Osteocyte (in vitro differentiated cells): ENCODE measurements at places on chromosomes 7 and 10.

DNA sequence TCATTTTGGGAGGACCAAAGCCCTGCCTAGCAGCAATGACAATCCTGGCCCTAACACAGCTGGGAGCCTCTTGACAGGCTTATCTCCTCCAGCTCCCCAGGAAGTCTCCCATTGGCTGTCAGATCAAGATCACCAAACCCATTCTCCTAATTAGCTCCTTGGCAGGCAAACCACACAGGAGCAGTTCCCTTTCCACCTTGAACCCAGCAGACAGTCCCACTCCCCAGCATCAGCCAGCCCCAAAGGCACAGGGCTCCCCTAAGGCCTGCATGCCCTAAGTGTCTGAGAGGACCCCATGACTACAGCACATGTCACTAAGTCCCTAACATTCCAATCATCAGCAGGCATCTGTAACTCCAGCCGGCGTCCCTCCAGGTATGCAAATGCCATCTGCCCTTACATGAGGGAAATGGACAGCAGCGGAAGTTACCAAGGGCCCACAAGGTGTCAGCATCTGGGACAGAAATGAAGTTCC is 348.5 kb downstream of the KCNMA1 start:
- DNase-seq: no peak

- no peak for DNase-seq
Measured at GRCh38 chr7:121126801-121127534, 138.5 kb downstream of the CPED1 start.

DNA sequence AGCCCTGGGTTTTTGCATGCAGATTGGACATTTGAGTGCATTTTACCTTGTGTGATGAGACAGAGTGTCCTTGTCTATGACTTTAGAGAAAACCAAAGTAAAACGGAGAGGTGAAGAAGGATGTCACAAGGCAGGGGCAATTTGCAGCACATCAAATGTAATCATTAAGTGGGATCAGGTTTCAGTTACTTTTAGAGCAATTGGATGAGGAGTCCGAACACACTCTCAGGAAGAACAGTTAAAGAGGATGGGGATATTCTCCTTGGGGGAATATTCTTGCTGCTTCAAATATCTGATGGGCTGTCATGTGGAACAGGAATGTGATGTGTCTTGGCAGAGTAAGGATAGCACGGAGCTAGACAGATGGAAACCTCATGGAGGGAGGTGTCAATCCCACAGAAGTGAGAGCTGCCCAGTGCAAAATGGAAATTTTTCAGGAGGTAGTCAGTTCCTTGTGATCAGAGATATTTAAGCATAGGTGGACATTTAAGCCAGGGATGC is 757 bp downstream of the RAB19 start:
- no peak for DNase-seq

DNA sequence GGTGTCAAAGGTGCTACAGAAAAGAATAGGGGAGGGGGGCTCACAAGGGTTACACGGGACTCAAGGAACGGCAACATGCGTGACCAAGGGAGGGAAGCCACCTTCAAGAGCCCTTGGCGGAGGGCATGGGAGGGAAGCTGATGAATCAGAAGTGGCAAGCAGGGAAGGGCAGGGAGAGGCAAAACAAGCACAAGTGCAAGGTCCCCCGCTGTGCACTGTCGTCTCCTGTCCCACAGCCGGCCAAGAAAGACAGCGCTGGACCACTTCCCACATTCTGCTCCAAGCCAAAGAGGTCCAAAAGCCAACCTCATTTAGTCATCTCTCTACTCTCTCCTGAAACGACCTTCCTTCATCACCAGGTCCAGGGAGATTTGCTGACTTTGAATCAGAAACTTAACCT is 102.7 kb downstream of the CALN1 start:
- no peak for DNase-seq

GRCh38 chr7:133394369-133394768 is 141.5 kb downstream of the EXOC4 start:
- DNase-seq: no peak

GRCh38 chr7:36985866-36986400 is 261.6 kb upstream of the AOAH start:
- DNase-seq: no peak

DNA sequence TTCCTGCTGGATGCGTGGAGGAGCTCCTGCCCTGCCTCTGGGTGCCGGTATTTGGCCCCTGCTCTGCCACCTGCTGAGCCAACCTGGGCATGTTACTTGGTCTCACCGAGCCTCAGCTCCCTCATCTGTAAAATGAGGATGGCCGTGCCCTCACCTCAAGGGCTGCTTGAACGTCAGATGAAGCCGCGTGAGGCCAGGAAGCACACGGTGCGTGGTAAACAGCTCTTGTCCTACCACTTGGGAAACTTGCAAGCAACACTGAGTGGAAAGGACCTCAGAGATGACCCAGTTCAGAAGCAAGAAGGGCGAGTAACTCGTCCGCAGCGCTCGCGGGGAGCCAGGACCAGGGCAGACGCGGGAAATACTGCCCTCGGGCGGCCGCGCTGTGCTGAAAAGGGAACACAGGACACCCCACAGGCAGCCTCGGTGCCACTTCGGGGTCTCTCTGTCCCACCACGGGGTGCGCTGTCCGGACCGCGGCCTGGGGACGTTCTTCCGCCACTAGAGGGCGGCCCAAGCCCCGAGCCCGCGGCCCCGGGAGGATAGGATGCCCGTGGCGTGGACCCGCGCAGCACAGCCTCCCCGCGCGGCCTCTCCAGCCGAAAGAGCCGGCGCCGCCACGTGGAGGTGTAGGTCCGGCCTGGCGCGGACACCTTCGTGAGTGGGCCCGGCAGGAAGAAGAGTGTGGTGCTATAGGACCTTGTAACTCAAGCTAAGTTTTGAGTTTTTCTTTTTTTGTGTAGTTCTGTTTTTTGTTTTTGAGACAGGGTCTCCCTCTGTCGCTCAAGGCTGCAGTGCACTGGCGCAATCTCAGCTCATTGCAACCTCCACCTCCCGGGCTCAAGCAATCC is 94.1 kb downstream of the PRKAG2 start:
- peak; percentile 90 for DNase-seq

DNA sequence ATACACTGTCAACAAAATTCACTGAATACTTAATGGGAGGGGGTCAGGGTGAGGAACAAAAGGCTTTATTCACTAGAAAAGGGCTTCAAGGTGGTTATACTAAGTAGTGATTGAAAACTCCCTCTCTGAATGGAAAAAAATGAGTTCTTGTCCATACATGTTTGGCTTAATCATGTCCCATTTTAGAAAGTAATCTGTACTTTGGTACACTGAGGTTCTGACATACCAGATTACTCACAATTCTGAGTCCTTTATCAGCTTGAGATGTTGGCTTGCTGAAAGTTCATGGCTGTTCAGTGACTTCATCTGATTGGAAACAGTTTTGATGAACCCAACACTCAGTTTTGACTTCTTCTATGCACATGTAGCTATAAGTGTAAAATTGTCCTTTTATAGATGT is 12.8 kb upstream of the NOBOX start:
- no peak for DNase-seq

DNA sequence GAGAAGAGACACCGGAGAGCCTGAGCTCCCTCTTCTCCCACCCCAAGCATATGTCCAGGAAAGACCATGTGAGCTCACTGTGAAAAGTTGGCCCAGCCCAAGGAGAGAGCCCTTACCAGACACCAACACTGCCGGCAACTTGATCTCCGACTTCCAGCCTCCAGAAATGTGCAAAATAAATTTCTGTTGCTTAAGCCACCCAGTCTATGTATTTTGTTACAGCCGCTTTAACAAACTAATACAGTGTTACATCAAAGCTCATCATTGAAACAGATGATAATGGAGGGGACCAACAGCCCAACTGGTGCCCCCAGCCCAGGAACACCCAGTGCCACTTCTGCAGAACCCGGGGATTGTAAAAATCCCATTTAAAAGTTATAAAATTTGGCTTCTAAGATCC is 18.9 kb downstream of the RGR start:
- DNase-seq: peak; percentile 64

DNA sequence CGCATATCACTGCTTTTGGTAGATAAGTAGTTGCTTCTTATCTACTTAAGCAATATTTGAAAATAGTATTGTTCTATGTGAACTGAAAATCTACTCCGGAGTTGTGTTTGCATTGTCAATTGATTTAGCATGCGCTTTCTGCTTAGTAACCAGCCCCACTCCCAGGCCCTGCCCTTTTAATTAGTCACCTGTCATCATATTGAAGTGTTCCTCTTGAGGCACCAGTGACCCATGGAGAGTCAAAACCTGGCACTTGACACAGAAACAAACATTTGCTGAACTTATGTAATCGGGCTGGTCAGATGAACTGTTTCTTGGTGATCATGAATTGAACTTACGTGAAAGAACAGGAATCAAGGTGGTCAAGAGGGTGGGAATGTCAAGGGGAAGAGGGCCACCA is 27.8 kb upstream of the CDHR3 start:
- DNase-seq: no peak

- no peak for DNase-seq
Measured at GRCh38 chr7:44338600-44338999, 13.2 kb upstream of the CAMK2B start.

DNA sequence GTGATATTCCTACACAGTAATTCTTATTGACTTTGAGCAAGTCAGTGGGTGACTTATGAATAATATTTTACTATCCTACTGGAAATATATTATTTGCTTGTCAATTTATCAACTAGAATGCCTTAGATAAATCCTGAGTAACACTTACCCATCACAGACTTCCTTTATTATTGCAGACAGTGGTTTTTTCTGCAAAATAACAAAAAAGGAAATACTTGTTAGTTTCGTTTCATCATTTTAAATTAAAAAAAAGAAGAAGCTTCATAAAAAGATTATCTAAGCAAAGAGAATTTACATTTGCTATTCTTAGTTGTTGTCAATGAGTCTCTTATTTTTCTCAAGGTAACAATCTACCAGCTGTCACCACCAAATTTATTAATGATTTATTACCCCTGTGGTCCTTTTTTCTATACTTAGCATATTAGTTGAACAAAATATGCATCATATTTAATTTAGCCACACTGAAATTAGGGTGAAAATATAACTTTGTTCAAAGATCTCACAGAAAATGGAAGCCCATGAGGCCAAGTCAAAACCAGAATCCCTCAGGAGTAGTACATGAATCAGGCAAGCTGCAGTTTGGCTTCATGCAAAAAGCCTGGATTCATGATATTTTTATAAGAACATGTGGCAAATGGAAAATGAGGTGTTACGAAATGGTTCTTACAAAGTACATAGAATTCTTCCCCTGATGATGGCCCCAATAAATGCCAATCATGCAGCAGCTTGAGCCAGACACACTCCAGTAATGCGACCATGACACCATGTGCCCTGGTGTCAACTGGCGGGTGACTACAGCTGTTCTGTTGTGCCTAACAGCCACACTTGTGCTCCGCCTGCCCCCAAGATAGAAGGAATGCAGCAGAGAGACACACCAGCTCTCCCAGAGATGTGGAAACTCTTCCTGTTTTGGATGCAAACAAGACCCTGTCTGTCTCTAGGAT is 132.6 kb downstream of the ELMO1 start:
- DNase-seq: no peak

DNA sequence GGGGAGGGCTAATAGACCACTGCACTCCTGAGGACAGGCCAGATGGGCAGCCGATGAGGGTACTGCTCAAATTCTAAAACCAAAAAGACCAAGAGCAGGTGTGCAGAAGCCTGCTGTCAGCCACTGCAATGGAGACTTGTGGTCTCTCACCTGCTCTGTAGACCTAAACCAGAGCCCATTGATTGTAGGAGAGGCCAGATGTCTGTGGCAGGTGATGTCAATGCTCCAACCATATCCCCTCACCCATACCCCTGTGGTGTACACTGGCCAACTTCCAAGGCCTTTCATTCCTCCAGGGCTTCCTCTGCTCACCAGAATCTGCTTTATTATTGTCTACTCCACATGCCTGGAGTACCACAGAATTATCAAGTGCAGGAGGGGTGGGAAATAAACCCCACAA is 116.9 kb upstream of the CHST15 start:
- DNase-seq: no peak

DNA sequence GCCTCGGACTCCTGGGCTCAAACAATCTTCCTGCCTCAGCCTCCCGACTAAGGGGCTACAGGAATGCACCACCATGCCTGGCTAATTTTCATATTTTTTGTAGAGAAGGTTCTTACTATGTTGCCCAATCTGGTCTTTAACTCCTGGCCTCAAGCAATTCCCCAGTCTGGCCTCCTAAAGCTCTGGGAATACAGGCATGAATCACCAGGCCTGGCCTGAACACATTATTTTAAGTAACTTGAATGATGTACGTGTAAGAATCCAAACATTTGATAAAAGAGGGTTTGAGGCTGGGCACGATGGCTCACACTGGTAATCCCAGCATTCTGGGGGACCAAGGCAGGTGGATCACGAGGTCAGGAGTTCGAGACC is 13.0 kb upstream of the BAMBI start:
- DNase-seq: no peak

- DNase-seq: no peak
Measured at GRCh38 chr7:131012477-131013031, 278.5 kb upstream of the KLF14 start.

DNA sequence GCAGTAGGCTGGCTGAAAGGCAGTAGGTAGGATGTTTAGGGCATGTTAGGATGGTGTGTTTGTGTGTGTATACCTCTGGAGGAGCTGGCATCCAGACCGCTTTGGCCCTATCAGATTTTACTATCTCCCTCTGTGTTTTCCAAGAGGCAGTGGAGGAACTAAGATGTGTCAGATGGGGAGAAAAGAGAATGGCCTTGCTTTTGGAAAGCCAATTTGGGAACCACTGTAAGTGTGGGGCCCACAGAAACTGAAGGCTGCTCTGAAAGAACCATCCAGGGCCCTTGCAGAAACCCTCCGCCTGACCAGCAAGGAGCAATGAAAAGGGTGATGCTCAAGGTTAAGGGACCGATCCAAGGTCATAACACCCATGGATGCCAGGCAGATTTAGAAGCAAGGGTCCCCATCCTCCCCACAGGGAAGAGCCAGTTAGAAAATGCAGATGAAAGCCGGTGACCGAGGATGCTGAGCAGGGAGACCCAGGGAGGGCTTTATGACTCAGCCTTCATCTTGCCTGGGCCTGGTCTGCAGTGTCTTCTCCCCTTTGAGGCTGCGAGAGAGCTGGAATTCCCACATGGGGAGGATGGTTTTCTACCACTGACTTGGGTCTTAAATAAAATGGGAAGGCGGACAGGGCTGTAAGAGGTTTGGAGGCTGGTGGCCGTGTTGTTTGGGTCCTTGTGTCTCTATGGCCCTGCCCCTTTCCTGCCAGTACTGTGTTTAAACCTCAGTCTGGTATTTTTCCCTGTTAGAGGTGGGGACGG is 275.8 kb downstream of the LRMDA start:
- DNase-seq: no peak

DNA sequence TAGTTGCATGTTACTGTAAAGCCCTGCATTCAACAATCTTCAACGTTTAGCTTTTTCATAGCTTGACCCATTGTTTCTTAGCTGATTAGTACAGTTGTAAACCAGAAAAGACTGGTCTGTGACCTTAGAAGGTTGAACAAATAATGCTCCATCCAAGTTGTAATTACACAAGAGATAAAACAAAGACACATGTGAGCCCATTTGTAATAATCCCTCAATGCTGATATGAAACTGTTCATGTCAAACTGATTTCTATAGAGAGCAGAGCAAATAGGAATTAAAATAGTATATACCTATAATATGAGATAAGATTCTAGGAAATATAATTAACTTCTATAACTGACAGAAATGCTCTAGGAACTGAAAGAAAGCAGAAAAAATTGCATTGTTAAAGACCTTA is 94.7 kb upstream of the SLC25A13 start:
- DNase-seq: no peak
